NCI-H2081 treated with DMSO at 0.1 percent for 48 hours (cell line): ENCODE measurements at places on chromosomes 6 and 20.

DNA sequence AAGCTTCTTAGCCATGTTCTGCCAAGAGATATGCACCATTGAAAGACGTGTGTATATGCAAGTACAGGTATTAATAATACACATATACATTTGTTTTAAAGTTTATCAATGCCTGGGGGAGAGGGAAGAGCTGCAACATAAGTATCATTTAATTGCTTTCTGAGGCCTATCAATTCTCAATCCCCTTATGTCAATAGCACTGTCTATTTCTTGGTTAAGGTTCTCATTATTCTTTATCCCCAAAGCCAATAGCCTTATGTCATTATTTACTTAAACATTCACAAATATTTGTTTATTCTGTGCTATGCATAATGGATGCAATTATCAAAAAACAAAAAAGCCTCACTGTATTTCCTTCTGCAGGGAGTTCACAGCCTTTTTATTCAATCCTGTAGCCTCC, 350.3 kb upstream of the KCNQ5 start:
- no peak for DNase-seq

- DNase-seq, result no peak
Measured at GRCh38 chr20:57647006-57647932, 27.0 kb upstream of the ZBP1 start.

DNA sequence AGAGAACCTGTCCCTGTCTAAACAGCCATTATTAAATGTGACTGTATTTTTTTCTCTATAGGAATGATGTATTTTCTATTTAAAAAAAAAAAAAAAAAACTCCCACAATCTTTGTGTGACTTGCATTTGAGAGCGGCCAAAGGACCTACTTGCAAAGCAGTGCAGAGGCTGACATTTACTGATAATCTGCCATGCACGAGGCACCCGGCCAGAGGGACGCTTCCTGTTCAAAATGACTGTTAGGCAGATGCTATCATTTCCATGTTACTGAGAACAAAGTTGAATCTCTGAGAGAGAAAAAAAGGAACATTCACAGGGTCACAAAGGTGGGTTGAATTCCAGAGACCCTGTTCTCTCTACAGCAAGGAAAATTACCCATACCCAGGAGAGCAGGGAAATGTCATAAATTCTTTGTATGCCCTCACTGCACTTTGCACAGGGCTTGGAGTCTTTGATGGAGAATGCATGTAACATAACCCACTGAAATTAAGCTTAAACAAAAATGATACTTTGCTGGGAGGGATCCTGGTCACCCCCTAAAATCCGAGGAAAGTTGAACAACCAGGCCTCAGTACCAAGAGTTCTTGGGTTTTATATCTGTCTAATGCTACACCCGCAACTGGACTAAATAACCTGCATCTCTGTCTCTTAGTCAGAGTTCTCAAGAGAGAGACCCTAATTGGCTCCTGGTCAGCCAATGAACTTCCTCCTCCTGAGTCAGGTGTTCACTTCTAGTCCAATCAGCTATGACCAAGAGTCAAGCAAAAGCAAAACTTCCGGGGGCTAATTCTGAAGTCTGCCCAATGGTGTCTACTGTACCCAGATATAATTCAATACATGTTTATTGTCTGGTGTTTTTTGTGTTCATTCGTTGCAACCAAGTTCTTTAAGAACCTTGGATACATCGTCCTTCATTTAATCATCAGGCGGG, 61.2 kb downstream of the GCLC start:
- DNase-seq, result no peak

- no peak for DNase-seq
Measured at GRCh38 chr6:6886886-6887285, 220.9 kb upstream of the RREB1 start.

DNA sequence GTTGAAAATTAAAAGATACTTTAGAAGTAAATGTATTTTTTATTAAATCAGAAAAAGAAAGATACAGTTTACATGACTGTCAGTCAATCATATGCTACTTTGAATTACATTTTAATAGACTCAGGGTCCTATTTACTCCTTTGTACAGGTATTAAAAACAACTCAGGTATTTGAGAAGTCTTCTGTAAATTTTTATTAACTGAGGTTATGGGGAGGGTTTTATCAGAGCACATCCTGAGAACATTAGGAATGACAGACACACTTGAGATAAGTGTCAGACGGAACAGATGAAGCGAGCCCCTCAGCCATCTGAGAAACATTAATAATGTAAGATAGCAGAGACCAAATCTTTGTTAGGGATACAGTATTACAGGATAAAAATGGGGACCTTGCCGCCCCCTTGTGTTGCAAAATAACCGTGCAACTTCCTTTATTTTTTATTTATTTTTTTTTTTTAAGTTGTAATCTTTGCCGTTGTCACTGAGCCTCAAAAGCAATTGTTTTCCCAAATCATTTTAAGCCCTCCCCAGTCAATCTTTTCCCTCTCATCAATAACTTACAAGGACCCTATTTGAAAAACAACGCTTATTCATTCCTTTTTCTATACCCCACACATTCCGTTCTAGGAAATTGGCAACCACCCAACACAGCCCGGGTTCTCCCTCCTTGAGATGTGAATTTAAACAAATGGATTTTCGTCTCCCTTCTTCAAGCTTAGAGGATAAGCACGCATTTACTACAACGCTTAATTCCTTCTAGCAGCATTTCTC, 126.7 kb downstream of the BCAS1 start:
- no peak for DNase-seq

DNA sequence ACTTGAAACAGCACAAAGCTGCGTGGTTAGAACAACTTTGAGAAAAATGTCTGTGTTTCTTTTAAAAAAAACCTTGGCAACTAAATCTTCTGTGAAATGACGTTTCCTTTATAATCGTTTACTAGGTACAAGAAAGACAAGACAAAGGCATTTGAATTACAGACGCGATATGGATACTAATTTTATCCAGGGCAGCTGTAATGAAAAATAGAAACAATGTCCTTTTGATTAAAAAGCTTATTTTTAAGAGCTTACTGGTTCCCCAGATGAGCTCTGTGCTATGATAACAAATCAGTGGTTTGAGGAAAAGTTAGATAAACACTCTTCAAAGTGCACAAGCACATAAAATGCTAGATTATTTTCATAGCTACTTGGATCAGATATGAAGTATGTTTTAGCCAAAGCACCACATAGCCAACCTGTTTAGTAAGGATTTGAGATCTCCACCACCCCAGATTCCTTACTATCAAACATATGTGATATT, 1.6 kb upstream of the SYNCRIP start:
- no peak for DNase-seq

DNA sequence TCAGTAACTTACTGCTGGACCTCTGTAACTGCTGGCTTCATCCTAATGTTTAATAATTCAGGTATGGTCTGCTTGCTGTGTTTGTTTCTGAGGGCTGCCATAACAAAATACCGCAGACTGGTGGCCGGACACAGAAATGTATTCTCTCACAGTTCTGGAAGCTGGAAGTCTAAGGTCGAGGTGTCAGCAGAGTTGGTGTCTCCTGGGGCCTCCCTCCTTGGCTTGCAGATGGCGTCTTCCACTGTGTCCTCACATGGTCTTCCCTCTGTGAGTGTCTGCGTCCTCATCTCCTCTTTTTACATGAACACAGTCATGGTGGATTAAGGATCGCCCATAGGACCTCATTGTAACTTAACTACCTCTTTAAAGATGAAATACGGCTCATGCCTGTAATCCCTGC, 389.7 kb upstream of the JARID2 start:
- no peak for DNase-seq

- no peak for DNase-seq
Measured at GRCh38 chr6:16157492-16157891, 28.6 kb downstream of the MYLIP start.

DNA sequence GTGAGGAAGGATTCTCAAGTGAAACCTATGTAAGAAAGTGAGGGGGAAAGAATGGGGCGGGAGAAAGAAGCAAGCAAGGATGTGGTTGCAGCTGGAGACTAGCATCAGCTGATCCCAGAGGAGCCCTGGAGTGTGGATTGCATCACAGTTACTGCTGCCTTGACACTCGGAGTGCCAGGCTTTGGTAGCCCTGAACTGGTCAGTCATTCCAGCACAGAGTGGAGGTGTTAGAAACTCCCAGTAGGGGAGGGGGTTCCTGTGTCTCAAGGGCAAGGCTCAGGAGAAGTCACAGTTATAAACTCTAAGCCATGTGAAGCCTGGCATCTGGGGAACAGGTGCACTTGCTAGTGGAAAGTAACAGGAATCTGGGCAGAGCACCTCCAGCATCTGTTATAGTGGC, 23.5 kb downstream of the SNAP25 start:
- DNase-seq, result no peak
